ENCODE measurements at places on chromosomes 7 and 10.

DNA sequence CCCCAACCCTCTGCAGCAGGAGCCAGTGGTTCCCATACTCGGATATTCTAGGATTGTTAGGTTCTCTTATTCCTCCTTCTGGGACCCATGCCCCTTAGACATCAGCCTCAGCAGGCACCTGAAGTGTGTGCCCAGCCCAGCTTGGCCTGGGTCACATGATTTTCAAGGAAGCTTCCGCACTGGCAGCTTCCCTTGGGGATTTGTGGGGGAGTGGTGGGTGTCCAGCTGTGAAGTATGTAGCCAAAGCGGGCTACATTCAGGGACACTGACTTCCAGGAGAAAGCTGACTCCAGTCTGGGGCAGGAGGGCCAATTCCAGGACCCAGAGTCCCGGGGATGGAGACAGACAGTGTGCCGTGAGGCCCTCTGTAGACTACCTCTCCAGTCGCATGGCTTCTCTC is 1.3 kb downstream of the LDB1 start:
- no peak for DNase-seq

DNA sequence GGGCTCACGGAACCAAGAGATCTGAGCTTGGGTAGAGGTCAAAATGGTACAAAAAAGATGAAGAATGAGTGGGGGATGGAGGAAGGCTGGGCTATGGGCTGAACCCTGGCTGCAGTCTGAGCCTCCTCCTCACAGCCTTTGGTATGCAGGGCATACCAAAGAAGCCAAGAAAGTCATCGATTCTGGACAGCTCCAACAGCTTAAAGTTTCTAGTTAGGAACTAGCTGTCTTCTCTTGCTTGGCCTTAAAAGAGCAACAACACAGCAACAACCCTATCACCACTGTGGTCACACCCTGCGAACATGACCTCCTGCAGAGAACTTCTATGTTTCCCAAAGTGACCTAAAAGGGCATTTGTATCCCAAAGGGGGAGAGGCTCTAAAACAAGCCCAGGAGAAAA is 126.1 kb upstream of the EFCAB10 start:
- no peak for DNase-seq

- no peak for DNase-seq
Observed at GRCh38 chr7:2732959-2733584, 45.1 kb downstream of the AMZ1 start.

DNA sequence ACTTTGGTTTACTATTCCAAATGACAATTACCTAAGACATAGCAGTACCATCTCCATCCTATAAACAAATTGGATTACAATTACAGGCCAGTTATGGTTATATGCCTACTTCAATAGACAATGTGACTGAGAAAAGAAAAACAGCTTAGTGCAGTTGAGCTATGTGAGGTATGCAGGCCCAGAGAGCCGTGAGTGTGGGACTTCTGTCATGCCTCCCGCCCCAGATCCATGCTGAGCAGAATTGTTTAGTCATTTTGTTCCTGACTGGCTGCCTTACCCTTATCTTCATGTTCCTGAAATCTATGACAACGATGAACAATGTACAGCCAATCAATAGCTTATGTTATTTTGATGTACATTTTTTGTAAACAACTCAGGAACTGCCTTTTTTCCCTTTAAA is 21.7 kb downstream of the LARP4B start:
- no peak for DNase-seq

DNA sequence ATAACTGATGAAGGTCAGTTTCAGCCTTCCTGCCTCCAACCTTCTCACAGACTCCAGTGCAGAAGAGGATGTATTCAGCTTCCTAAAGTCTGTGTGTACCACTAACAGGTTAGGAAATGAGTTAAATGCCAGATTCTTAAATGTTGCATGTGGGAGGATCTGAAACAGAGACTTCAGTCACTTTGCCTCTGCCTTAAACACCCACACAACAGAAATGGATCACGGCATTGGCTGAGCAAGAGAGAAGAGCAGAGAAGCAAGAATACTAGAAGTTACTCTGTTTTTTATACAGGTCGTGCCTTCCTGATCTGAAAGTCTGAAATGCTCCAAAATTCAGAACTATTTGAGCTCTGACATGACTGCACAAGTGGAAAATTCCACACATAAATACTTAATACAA is 98.9 kb upstream of the ARHGAP21 start:
- DNase-seq = no peak

DNA sequence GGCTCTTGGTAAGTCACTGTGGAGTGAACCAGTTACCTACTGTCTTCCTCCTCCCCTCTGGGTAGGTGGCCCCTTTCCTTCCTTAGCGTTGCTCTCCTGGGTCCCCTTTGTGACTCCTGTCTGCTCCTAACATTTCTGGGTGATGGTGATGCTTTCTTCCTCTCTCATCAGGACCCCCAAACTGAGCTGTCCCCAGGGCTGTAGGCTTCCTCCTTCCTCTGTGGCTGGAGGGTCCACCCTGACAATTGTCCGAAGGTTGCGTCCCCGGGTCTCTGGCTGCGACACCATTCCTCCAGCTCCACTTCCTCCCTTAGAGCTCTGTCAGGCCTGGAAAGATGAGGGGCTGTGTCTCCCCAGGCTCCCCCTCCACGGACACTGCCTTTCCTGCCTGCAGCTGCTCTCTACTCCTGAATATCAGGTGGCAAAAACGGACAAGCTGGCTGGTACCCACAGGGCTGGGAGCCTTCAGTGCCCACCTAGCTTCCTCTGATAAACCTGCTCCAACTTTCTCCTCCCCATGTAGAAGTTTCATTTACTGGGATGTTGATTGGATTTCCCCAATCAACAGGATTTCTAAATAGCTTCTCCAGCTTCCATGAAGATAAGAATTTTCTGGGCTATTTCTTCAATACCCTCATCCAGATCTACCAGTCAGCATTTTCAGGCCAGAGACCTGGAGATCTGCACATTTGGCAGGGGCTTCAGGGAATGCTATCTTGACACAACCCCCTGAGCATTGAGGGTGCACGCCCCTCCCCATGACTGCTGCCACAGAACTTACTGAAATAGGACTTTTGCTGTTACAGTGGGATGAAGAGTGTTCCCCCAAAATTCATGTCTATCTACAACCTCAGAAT is 506.5 kb downstream of the TCERG1L start:
- no peak for DNase-seq

DNA sequence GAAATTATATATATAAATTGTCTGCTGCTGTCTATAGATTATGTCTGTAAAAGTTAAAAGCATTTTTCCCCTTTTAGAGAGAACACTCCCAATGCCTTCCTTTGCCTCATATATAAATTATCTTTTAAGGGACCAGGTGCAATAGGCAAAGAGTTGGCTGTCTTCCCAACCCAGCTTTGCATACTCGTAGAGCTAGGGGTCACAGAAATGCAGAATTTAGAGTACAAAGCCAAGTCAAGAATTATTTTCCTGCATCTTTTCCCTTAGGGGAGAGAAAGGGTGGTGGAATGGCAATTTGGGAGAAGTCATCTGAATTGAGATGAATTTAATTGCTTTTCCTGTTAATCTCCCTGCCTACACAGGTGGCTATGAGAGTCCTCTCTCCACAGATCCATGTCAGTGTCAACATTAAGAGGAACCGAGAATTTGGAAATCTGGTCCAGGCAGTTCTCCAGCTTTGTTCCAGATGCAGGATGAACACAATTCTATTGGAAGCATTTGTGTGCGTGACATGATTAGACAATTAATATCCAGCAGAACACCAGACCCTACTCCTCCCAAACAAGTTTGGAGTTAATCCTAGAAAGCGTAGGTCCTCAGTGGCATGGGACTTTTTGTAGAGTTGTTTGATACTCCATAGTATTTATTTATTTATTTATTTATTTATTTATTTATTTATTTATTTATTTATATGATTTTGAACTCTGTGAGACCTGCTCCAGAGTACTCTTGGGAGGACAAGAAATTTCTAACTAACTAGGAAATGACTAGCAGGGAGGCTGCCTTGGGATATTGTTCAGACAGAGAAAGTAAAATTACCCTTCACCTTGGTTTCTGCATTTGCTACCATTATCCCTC is 80.3 kb upstream of the SKAP2 start:
- DNase-seq = no peak

- DNase-seq = no peak
Observed at GRCh38 chr7:139355320-139355719, 4.4 kb upstream of the LUC7L2 start.

DNA sequence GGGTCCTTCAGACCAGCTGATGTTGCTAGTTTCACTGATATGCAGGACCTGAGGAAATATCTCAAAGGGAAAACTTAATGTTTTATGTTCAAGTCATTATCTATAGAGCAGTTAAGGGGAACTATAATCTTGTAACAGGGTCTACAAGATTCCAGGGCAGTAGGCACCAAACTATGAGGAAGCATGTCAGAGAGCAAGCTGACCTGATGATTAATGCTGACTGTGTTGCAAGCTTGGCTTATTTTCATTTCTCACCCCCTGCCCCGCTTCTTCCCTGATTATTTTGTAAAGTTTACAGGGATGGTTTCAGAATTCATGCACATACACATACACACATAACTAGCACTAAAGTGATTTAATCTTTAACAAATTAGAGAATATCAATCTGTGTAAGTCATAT is 84.3 kb upstream of the CACNA2D1 start:
- DNase-seq = no peak

GRCh38 chr10:35784751-35785150 is 142.7 kb upstream of the FZD8 start:
- no peak for DNase-seq

DNA sequence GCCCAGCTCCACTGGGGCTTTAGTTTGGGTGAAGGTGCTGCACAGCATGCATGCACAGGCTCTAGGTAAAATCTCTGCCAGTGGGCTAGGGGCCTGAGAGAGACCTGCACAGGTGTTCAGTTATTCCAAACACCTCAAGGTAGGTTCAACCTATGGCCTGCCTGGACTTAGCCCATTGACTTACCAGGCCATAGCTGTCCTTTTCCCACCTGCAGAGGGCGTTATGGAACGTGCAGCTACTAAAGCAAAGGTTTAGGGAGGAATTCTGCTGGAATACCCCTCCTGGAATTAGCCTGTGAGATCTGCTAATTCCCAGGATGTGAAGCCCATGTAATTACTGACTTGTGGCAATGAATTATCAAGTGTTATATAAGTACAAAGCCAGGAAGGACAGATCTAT is 3.6 kb downstream of the VWC2 start:
- DNase-seq = no peak

- no peak for DNase-seq
Observed at GRCh38 chr7:155222573-155222972, 75.1 kb upstream of the INSIG1 start.

DNA sequence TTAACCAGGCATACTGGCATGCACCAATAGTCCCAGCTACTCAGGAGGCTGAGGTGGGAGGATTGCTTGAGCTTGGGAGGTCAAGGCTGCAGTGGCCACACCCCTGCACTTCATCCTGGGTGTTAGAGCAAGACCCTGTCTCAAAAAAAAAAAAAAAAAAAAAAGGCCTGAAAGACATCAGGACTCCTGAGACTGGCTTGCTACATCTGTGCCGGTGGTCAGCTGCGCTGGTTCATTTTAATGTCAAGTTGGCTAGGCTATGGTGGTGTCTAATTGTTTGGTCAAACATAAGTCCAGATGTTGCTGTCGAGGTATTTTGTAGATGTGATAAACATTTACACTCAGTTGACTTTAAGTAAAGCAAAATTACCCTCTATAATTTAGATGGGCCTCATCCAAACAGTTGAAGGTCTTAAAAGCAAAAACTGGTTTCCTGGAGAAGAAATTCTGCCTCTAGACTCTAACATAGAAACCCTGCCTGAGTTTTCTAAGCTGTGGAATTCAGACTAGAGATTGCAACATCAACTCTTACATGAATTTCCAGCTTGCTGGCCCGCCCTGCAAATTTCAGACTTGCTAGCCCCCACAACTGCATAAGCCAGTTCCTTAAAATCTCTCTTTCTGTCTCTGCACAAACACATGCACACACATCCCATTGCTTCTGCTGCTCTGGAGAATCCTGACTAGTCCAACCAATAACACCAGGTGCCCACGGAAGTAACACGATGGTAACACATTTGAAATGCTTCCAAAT is 18.2 kb downstream of the MYOF start:
- DNase-seq = no peak

DNA sequence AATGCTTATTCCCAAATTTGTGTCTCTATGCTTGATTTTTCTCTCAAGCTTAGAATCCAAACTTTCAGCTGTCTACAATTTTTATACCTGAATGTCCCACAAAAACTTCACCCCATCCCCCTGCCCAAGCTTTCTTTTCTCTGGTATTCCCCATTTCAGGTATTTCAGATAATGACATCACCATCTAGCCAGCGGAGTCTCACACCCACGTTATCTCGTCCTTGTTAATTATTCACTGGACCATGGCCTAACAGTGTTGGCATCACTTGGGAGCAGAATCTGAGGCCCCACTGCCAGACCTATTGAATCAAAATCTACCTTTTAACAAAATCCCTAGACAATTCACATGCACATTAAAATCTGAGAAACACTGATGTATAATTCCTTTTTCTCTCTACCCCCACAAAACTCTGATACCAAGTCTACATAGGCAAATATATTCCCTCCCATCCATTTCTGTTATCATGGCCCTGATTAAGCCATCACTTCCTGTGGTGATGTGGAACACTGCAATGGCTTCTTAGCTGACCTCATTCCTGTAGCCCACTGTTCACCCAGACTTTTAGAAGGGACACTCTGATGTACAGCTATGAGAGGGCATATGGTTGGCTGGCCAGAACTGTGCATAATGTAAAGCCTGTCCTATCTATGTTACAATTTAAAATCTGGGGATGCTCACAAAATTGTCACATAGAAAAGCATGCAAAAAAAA is 31.4 kb downstream of the ZNF438 start:
- DNase-seq = no peak

GRCh38 chr7:1176891-1177373 is 16.9 kb upstream of the ZFAND2A start:
- no peak for DNase-seq

- no peak for DNase-seq
Observed at GRCh38 chr10:86390337-86391120, 23.9 kb upstream of the GRID1 start.

DNA sequence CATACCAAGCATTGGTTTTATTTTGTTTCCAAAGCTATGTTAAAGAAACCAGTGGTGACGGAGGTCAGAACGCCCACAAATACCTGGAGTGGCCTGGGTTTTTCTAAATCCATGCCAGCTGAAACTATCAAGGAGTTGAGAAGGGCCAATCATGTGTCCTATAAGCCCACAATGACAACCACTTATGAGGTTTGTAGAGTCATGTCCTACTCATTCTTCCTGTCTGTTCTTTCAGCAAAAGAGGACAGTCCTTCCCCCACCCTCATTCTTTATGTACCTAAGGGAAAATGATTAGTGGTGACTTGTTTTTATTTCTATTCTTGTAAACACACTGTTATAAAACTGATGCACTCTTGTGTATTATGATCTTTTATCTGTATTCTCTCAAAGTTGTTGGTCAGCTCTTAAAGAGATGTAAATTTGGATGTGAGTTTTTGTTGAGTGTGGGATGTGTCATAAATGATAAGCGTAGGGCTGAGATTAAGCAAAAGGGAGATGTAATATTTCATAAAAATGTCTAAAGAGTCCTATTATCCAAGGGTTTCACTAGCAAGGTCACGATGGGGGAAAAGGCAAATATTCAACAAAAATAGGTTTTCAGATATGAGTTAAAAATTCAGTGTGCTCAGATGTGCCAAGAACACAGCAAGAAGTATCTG is 294.4 kb downstream of the BICC1 start:
- no peak for DNase-seq
